ENCODE measurements at places on chromosomes 11 and 22.

DNA sequence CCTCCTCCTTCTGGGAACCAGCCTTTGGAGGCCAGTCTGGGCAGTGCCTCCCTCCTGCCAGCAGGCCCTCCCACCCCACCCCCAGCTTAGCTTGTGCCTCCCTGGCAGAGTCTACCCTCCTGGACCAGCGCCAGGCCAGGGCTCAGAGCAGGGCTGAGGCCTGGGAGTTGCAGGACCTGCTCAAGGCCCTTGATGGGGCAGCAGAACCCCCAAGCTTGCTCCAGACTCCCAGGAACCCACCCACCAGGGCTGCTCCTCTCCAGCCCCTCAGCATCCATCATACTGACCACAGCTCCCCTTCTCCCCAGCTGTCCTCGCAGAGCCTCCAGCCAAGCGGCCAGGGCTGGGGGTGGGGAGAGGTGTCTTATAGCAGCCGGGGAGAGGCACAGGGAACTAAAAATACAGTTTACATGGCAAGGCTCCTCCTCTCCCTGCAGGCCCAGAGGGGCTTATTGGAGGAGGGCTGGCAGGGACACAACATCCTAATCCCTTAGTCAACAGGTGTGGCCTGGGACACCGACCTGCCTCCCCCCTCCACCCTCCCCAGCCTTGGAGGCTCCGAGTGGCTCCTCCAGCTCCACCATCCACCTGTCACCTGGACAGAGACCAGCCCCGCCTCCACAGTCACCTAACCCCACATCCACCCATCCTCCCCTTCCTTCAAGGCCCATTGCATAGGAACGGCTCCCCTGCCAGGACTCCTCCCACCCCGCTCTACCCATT is 5.2 kb upstream of the MB start:
- DNase-seq = peak; percentile 47

GRCh38 chr11:131944736-131945135 is 574.3 kb downstream of the NTM start:
- DNase-seq = no peak

DNA sequence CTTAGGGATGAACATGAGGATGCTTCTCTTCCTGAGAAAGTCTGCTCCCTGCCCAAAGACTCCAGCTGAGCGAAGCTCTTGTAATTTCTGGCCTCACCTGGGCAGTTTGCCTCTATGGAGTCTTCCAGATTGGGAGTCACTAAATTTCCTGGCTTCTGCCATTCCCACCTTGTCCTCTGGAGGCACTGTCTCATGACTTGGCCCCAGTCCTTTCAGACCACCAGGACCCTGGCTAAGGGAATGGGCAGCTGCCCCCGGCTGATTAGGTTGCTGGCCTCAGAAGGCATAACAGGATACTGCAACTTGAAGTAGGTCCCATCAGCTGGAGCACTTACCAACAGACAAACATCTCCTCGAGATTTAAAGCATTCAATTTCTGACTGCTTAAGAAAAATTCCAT is 128.1 kb upstream of the SPON1 start:
- DNase-seq = no peak

GRCh38 chr11:108617055-108617454 is 23.5 kb upstream of the EXPH5 start:
- no peak for DNase-seq

DNA sequence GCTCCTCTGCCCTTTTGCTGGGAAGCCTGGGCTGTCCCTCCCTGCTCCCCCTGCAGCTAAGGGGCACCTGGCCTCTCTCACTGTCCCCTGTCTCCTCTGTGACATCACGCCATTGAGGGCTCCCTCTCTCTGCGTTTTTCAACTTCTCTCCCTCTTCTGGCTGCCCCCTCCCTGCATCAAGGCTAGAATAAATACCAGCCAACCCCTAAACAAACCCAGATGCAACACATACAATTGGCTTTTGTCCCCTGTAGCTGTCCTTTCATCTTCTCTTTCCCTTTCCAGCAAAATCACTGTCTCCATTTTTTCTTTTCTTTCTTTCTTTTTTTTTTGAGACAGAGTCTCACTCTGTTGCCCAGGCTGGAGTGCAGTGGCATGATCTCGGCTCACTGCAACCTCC is 3.3 kb upstream of the MIEF1 start:
- peak; percentile 63 for DNase-seq

DNA sequence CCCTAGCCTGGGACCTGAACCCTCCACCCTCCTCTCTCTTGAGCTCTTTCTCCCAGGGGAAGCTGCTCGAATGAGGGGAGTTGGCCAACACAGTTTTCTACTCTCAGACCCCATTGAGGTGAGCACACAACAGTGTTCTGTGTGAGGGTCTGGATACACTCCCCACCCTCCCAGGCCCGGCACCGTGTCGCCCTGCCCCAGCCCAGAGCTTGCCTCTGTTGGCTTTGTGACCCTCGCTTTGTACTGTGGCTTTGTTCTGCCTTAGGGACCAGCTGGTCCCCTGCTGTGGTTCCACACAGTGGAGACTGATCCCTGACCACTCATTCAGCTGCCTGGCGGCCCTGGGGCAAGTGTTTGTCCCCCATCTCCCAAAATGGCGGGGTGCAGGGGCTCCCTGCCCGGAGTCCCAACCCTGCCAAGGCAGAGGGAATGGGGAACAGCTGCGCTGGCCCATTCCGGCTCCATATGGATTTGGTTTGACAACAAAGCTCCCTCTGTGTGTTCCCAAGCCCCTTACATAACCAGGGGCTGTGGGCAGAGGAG is 8.3 kb downstream of the ST3GAL4 start:
- DNase-seq = no peak

- no peak for DNase-seq
Measured at GRCh38 chr11:121967131-121967704, 148.8 kb downstream of the BLID start.

GRCh38 chr11:1234054-1234720 is 11.3 kb downstream of the MUC5B start:
- DNase-seq = no peak

DNA sequence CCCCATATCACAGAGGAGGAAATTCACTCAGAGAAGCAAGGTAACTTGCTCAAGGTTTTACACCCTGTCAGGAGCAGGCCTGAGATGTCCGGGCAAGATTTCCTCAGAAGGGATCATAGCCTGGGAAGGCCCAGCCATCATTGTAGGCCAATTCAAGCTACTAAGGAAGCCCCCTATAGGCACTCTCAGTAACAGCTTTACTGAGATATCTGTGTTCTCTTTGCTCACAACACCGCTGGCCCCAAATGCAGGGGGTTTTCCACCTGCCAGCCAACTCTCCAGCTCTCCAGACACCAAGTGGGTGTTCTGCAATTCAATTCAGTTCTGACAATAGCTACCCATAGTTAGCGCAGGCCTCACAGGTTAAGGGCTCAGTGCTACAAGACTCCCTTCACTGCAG is 84.0 kb downstream of the SLC36A4 start:
- no peak for DNase-seq

DNA sequence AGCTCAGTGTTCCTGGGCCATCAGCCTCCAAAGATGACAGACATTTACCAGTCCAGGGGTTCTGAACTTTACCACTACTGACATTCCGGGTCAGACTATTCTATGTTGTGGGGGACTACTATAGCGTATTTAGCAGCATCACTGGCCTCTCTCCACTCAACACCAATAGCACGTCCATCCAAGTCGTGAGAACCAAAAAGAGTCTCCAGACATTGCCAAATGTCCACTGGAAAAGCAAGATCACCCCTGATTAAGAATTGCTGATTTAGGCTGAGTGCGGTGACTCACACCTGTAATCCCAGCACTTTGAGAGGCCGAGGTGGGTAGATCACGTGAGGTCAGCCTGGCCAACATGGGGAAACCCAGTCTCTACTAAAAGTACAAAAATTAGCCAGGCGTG is 5.3 kb downstream of the PES1 start:
- no peak for DNase-seq

DNA sequence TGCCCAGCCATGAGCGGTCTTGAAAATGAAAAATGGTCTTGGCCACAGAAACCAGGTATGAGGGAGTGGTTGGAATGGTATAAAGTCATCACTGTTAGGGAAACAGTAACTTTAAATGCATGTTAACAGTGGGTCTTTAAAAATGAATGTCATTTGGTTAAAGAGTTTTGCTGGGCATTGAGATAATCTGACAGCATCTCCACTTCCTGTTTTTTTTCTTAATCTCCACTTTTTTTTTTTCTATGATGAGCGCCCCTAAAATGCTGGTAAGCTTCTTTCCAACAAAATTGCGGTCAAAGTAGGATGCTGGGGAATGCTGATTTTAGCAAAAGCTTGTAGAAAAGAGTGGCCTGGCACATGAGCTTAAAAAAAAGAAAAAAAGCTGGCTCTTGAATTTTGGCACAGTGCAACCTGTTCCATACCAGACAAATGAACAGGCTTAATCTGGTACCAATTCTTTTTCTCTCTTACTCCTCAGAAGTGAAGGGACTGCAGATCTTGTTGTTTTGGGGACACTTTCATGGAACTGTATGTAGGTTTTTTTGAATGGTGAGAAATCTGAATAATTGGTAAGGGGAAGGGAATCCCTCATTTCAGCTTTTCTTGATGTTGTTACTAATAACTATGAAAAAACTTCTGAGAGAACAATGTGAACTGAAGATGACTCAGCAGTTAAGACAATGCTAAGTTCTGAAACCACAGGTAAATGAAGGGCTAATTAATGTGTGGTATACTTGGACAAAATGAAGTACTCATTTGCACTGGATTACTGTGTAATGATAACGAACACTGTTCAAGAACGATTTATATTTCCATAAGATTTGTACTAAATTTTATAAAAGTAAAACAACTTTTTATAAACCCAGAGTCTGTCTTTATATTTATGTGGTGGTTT is 3.1 kb upstream of the ARHGEF12 start:
- DNase-seq = no peak

DNA sequence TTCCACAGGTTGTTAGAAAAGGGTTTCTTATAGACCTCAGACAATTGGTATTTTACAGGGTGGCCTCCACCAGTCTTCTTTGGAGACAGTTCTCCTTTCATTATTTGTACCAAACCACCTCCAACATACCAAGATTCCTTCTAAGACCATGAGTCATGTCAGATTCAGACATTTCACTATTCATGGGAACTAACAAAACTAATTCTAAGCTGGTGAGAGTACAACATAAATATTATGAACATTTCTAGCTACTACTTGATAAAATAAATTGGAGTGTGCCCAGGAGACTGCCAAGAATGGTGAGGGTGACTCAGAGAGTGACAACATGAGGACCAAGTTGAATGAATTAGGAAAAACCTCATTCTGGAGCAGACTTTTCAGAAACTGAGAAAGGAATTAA is 494.6 kb upstream of the LRRC4C start:
- no peak for DNase-seq
